Fibroblast of skin of left quadriceps (primary cell): ENCODE measurements at places on chromosomes 6 and 20.

DNA sequence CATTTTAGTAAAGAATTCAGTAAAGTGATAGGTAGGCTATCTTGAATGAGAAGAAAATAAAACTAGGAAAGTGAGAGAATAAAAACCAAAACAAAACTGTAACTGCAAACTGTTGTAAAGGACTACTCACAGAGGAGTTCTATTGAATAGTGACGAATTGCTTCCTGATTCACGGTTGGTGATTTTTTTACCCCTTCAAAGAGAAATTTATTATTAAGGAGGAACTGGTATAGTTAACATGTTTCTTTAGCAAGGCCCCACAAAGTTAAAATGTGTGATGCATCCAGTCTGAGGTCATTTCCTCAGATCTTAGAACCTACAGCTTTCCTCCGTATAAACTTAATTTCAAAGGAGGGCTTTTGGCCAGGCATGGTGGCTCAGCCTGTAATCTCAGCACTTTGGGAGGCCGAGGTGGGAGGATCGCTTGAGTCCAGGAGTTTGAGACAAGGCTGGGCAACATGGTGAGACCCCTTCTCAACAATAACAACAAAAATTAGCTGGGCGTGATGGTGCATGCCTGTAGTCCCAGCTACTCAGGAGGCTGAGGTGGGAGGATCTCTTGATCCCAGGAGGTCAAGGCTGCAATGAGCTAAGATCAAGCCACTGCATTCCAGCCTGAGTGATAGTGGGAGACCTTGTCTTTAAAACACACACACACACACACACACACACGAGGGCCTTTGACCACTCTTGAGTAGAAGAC is 8.3 kb downstream of the PRDM1 start:
- DNase-seq, result no peak

DNA sequence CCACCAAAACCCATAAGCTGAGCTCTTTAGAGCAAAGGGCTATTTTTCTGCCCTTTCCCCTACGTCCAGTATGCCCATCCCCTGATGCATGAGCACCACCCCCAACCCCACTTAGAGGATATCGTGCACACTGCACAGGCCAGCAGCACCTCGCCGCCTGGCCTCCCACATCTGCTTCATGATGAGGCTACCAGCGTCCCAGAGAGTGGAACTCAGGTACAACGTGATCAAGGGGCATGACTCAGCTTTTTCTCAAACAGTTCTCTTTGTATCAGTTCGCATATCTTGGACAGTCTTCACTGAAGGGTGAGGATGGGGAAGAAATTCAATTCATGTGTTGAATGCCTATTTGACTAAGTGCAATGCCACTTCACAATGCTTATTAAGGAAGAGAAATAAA is 81.9 kb upstream of the QKI start:
- no peak for DNase-seq

DNA sequence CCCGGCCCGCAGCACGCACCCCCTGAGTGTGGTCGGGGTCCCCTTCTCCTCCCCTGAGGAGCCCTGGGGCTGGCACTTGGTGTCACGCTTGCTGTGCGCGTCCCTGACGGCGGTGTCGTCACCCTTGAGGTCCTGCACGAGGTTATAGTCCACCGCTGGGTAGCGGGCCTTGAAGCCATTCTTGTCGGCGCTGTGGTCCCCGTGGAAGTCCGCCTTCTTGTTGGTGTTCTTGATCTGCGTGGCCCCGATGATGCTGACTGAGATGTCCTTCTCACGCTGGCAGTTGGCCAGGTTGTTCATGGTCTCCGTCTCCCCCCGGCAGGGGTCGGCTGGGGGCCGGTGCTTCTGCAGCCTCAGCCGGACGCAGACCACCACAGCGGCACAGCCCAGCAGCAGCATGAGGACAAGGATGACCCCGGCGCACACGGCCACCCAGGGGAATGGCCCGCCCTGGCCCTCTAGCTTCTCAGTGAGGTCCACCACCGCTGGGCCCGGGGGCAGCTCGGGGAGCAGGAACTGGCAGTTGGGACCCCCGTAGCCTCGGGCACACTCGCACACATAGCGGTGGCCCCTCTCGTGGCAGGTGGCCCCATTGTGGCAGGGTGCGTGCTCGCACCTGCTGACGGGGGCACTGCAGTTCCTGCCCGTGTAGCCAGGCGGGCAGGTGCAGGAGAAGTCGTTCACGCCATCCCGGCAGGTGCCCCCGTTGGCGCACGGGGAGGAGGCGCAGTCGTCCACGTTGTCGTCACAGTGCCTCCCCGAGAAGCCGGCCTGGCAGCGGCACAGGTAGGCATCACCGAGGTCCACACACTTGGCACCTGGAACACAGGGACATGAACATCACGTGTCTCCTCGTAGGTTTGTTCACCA is 7.4 kb downstream of the DLL1 start:
- no peak for DNase-seq

DNA sequence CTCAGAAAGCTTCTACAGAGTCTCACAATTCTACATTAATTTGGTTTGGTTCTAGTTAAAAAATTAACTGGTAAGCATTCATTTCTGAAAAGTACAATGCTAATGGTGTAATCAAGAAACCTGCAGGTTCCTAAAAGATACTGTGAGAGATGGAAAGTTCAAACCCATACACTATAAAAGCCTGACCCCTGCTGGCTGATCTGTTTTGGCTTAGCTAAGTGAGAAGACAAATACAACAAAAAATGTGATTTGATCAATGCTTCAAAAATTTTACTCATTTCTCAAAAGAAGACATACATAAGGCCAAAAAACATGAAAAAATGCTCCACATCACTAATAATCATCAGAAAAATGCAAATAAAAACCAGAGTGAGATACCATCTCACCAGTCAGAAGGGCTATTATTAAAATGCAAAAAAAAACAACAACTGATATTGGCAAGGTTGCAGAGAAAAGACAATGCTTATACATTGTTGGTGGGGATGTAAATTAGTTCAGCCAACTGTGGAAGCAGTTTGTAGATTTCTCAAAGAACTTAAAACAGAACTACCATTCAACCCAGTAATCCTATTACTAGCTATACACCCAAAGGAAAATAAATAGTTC is 102.8 kb downstream of the MOXD1 start:
- DNase-seq, result no peak

DNA sequence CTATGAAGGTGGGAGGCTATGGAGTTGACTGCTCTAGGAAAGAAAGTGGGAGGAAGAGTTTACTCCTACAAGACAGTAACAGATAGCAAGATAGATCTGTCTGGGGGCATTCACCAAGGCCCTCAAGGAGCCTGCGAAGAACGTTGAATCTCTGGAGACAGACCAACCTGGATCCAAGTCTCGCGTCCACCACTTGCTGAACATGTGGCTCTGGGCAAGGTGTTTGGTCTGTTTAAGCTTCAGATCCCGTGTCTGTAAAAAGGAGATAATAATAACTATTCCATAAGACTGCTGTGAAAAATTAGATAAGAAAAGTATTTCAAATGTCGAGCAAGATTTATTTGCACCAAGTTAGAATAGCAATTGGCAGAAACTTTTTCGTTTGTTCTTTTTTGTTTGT is 8.1 kb upstream of the EEF1A1 start:
- no peak for DNase-seq

DNA sequence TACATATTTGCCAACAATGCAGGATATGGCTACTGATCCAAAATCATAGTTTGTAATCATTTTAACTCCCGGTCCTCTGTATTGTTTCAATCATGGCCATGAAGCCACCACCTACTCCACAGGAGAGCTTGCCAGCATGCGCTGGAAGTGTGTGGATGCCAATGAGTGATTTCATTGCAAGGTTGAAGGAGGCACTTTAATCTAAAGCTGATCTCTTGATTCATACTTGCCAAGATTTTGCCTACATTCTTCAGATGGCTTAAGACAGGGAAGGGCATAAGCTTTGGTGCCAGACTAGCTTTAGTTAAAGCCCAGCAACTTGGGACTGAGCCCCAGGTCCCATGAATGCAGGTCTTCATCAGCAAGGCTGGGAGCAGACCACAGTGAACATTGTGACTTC is 58.8 kb downstream of the TPD52L1 start:
- DNase-seq, result no peak

GRCh38 chr6:35498422-35499067 is 1.7 kb upstream of the TEAD3 start:
- DNase-seq, result no peak

GRCh38 chr6:33850296-33850695 is 46.5 kb upstream of the MLN start:
- no peak for DNase-seq

- DNase-seq, result no peak
Measured at GRCh38 chr6:143112084-143112768, 51.5 kb downstream of the AIG1 start.

GRCh38 chr6:39793516-39793915 is 1.3 kb downstream of the DAAM2 start:
- no peak for DNase-seq

DNA sequence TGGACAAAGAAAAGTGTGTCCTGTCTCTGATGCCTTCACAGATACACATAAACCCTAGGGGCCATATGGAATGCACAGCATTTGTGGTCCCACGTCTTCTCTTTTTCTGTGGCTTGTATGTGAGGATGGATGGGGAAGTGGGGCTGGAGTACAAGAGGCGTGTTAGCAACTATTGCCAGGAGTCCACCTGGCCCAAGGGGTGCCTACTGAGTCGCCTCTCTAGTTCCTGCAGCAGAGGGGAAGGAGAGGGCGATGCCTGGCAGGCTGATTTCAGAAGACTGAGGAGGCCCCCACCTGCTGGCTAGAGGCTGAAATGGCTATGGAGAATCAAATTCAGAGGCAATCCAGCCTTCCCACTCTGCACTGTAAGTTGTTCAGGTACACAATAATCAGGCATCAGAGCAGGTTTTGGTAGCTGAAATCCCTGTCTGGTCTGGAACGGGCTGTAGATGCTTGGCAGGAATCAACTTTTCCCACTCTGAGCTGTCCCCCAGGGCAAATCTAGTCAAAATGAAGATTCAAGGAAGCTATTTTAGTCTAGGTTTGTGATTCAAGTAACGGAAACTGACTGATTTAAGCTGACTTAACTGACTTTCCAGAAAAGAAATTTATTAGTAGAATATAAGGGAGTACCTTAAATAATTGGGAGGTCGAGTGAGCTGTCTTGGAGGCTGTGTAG is 14.9 kb upstream of the PPARD start:
- no peak for DNase-seq

DNA sequence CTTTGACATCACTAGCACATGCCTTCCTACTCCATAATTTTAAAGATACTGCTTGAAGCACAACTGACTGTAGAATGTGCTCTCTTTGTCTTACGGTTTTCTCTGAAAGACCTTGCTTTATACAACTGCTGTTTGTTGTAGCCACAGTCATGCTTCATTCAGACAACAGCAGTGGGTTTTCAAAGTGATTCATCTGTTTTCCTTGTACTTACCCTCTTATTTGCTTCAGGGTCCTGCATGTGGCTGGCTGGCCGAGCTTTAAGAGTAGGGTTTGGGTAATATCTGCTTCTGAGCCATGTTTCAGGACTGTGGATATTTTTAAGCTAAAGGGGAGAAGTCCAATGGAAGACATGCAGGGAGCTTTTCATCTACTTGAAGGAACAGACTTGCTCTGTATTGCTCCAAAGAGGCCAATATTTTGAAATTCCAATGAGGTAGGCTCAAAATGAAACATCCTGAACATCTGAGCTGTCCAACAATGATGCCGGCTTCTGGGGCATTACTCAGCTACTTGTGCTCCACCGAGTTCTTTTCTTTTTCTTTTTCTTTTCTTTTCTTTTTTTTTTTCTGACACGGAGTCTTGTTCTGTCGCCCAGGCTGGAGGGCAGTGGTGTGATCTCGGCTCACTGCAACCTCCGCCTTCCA is 160.2 kb upstream of the SGK1 start:
- no peak for DNase-seq

- DNase-seq, result no peak
Measured at GRCh38 chr6:129661536-129662405, 48.2 kb downstream of the ARHGAP18 start.

DNA sequence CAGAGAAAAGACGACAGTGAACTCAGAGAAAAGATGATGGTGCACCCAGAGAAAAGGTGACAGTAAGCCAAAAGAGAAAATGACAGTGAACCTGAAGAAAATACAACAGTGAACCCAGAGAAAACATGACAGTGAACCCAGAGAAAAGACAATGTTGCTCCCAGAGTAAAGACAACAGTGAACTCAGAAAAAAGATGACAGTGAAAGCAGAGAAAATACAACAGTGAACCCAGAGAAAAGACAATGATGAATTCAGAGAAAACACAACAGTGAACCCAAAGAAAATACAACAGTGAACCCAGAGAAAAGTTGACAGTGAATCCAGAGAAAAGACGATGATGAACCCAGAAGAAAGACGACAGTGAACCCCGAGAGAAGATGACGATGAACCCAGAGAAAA is 140.5 kb upstream of the MAP3K4 start:
- DNase-seq, result no peak

DNA sequence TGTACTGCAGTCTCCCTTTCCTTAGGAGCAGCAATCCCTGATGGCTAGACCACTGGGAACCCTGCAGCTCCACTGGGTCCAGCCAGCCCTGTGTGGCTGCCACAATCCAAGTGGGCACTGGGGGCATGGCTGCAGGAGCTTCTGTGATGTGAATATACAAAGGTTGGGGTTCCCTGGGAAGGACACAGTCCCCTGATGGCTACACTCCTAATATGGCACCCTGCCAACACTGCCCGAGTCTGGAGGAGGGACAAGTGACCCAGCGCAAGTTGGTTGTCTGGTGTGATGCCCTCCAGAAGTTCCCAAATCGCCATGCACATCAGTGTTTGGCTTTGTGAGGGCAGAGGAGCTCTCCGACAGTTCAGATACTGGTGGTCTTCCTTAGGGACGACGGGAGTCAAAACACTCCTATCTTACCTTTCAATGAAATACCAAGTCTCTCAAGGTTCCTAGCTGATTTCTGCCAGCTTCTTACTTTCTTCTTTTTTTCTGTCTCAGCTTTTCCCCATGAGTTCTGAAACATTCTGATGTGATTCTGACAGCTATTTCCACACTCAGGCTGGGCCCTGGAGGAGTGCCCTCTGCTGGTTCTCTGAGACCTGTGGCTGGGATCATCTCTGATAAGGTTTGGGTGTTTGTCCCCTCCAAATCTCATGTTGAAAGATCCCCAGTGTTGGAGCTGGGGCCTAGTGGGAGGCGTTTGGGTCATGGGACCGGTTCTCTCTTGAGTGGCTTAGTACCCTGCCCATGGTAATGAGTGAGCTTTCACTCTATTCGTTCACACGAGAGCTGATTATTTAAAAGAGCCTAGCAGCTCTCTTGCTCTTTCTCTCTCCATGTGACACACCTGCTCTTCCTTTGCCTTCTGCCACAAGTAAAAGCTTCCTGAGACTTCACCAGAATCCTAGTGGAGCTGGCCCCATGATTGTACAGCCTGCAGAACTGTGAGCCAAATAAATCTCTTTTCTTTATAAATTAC is 15.5 kb upstream of the ZFP57 start:
- DNase-seq, result no peak

DNA sequence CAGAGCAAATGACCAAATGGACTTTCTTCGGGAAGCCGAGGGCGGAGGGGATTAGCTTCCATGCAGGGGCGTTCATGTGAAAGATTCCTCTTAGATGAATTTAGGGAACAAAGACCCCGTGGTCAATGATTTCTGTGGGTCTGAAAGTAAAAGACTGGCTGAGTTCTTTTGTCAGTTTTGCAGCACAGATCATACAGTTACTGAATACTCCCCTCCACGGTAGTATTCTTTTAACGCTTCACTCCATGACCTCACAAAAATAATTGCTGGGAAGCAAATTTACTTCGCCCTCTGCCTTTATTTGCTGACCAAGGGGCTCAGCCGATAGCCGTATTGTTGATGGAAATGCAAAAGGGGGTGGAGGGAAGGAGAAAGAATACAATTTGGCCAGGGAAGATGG is 86.0 kb upstream of the SALL4 start:
- DNase-seq, result no peak

GRCh38 chr6:163449076-163449475 is 34.6 kb downstream of the QKI start:
- DNase-seq, result no peak
